ENCODE measurements at places on chromosomes 2 and 18. TPM values are rescaled to one million over a fixed set of nuclear protein-coding genes. Genes with fewer than 3 reads are reported as not detected.

DNA sequence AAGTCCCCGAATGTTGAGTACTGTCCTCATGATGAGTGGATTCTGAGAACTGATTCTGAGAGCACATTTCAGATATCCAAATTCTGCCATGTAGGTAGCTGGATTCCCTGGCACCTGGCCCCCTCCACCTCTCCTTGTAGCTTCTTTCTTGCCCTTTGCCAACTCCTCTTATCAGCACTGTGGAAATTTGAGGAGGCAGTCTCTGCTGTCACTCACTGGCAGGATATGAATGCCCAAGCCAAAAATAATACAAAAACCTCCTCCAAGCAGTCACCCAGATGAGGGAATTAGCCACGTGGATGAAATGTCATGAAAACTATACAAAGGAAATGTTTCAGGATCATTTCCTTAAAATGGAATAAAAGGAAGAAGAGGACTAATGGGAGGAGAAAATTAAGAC is 276.8 kb downstream of the SETBP1 start:
- H3K36me3 ChIP-seq = no peaks in the 10 kb centered on the region
- H3K4me3 ChIP-seq = no peak overlapping the region
- no peak overlapping the region for H3K27ac ChIP-seq
- H3K27me3 ChIP-seq = no peaks in the 10 kb centered on the region
- no peak for DNase-seq

GAL3ST2 gene
- total RNA-seq = not detected

DNA sequence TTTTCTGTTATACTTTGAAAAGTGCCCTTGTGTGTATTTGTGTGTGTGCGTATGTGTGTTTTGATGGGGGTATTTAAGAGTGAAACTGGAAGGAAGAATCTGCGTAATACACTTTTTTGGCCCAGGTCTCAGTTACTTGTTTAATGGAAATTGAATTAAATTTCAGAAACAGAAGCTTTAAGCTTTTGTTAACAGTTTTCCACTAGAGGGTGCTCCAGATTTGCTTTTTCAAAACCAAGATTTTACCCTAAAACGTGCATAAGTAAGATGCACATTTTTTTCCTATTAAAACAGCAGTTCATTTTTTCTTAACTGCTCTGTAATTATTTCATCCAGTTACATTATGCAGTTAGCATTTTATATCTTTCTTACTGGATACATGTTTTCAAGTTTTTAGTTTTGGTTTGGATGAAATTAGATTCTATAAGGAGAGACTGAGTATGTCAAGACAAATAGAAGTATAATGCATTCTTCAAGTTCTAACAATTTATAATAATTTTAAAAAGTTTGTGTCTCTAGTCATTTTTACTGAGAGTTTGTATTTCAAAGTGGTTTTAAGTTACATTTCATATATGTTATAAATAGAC is 97.2 kb downstream of the PIK3C3 start:
- H3K27me3 ChIP-seq = no peaks in the 10 kb centered on the region
- peaks cover 11% of the 10 kb centered on the region for H3K4me1 ChIP-seq
- DNase-seq = no peak
- H3K27ac ChIP-seq = no peak overlapping the region

DNA sequence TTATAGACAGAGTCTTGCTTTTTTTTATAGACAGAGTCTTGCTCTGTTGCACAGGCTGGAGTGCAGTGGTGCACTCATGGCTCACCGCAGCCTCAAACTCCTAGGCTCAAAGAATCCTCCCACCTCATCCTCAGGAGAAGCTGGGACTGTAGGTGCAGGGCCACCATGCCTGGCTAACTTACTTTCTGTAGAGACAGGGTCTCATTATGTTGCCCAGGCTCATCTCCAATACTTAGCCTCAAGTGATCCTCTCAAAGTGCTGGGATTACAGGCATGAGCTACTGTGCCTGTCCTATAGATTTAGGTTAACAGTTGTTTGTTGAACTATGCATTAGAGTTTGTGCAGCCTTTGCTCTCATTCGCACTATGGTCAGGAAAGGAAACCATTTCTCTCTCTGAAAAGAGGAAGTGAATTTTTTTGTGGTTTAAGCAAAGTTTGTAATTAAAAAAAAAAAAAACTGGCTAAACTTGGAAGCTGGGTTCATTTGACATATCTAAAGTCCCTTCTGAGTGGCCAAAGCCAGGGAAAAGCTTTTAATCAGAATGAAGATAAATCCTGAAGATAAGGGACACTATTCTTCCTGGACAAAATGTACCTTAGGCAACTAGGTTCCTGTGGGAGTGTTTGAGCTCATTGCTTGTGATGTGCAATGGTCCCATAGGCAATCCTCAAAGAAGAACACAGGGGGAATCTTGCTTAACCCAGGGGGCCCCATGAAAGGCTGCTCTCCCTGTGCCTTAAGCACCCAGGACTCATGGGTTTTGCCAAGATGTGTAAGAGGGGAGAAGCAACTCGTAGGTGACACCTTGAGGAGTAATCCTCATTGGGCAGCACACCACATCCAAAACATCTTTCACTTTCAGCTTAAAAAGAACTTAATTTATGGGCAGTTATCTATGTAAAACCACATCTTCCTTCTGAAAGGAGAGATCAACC is 201.7 kb downstream of the MREG start:
- no peak overlapping the region for H3K27ac ChIP-seq
- no peak for DNase-seq
- H3K36me3 ChIP-seq = no peaks in the 10 kb centered on the region
- H3K4me1 ChIP-seq = no peaks in the 10 kb centered on the region

DNA sequence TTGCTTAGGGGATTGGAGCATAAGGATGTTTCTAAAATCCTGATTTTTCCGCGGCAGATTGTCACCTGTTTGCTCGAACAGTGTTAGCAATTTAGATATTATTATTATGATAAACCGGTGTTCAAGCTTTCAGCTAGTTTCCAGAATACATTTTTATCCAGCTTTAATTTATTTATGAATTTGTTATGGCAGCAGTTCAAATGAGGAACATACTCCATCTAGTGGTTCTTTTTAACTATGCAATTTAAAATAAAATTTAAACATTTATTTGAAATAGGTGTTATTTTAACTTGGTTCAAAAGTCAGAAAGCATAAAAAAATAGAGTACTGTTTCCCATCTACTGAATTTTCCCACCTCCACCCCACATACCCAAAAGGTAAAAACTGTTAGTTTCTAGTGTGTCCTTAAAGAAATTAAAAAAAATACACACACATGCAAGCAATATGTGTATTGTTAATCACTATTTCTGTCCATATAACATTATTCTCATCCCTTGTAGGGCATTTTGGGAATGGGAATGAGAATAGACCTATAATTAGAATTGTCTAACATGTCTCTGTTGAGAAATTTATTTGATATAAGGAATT is 23.2 kb downstream of the ACOXL start:
- H3K36me3 ChIP-seq = no peaks in the 10 kb centered on the region
- no peaks in the 10 kb centered on the region for H3K27me3 ChIP-seq
- no peak for DNase-seq

DNA sequence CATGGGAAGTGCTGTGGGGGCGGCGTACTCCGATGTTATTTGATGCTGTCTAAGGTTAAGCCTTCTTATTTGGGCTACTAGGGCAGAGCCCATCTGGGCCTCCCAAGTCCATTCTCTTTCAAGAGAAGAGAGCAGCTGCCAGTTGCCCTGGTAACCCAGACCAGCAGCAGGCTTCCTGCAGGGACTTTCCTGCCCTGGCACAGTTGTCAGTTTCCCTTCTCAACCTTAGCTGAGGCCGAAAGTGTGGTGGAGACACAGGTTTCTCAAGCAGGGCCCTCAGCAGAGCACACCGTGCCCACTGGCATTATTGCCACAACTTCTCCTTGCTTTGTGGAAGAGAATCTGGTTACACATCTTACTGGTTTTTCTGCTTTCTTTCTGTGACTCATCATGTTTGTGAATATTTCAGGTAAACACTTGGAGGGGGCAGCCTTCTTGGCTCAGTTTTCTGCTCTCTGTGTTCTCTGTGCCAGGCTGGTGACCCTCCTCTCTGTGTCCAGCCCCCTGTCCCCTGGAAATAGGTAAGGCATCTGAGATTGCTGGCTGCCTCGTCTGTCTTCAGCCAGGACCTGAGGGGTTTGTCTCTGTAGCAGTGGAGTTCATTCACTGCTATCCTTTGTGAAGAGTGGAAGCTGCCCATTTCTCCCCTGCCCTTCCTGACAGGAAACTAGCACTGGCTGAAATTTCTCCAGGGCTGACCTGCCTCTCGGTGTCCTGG is 111.0 kb downstream of the B3GNT2 start:
- peak overlapping the region; percentile 88 for H3K27ac ChIP-seq
- H3K36me3 ChIP-seq = no peaks in the 10 kb centered on the region
- DNase-seq = no peak
- H3K4me3 ChIP-seq = no peak overlapping the region

FABP1 gene
- total RNA-seq = not detected

- DNase-seq = no peak
- no peaks in the 10 kb centered on the region for H3K36me3 ChIP-seq
- no peaks in the 10 kb centered on the region for H3K4me1 ChIP-seq
- H3K27me3 ChIP-seq = no peaks in the 10 kb centered on the region
- H3K4me3 ChIP-seq = no peak overlapping the region
- H3K27ac ChIP-seq = no peak overlapping the region
These were observed 166.9 kb downstream of the GBX2 start for GRCh38 chr2:236001166-236001828.

DNAH7 gene
- total RNA-seq = 0.38 TPM

GALNT14 gene
- 23.7 TPM for total RNA-seq

Data from esophagus squamous epithelium (tissue), 5 donors.